Brain (organoid and tissue), 16 donors: ENCODE measurements at places on chromosomes 6 and 20.

DNA sequence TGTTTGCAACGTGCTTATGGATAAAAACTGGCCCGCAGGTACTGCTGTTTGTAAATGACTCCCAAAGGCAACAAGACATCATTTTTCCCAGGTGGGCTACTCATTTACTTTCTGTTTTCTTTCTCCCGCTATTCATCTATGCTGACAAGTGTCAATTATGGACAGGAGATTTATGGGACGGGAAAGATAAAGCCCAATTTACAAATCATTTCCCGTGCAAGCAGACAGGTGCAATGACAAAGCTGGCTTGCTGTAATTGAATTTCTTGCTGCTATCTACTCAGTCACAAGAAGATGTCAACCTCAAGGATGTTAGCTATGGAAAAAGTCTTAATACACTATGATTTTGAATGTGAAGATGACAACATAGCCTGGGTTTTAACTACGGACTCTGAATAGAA, 125.5 kb downstream of the EPHA7 start:
- DNase-seq = no peak

DNA sequence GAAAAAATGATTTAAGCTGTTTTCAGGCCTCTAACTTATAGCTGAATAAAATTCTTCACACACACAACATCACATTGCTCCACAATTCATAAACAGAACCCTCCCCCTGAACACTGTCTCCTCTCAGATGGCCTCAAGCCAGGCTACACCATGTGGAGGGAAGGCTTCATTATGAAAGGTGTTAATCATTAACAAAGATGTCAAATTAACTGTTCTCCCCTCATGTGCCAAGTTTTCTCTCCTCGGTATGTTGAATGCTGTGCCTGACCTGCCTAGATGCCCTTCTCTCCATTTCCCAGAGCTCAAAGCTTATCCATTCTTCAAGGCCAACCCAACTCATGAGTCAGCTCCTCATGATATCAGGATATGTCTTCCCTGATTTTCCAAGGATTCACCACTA, 210.4 kb downstream of the GMDS start:
- peak; percentile 84 for DNase-seq

DNA sequence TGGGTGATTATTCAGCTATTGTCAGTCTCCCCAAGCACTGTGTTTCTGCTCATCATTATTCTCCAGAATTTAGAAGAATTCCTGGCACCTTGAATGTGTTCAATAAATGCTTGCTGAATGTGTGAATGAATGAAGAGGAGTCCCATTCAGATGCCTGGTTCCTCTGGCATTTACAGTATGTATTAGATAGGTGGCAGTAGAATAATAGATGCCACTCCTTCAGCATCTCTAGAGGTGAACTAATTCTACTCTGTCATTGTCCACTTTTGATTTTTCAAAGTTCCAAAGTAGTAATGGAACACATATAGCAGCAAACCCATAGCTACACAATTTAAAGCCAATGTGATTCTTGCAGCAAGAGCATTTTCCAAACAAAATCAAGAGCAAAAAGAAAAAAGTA, 118.9 kb upstream of the CEP162 start:
- DNase-seq = no peak

- DNase-seq = no peak
Measured at GRCh38 chr6:2129182-2129621, 116.2 kb downstream of the GMDS start.

GRCh38 chr20:49508435-49509199, 26.1 kb upstream of the KCNB1 start:
- peak; percentile 91 for DNase-seq

GRCh38 chr20:1119128-1119505, 715 bp downstream of the PSMF1 start:
- DNase-seq = no peak

DNA sequence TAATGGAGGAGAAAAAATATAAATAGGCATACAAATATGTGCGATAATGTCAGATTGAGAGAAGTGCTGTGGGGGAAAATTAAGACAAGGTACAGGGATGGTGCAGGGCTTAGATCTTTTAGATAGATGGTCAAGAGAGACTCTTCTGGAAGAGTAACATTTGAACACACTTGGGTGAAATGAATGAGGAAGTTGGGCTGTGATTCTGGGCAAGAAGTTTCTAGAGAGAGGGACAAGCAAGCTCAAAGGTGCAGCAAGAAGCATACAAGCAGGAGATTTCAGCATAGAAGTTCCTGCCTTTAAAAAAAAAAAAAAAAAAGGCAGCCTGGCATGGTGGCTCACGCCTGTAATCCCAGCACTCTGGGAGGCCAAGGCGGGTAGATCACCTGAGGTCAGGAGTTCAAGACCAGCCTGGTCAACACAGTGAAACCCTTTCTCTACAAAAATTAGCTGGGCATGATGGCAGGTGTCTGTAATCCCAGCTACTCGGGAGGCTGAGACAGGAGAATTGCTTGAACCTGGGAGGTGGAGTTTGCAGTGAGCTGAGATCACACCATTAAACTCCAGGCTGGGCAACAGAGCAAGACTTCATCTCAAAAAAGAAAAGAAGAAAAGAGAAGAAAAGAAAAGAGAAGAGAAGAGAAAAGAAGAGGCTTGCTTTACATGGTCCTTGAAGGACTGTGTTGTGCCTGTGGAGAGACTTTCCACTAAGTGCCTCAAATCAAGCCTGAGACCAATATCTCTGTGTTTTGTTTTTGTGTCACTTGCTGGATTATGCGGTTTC, 9.7 kb upstream of the CD83 start:
- no peak for DNase-seq

DNA sequence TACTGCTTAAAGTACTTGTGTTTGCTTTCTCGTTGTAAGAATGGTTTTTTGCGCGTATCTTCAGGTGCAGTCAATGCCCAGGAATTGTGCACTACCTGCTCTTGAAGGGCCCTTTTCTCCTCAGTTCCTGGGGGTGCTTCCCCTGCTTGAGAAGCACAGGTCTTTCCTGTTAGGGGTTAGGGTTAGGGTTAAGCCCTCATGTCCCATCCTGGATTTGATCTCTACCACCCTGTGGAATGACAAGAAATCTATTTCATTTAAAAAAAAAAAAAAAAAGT, 39.6 kb upstream of the TBXT start:
- DNase-seq = no peak

- DNase-seq = no peak
Measured at GRCh38 chr6:157392927-157393668, 12.1 kb downstream of the ZDHHC14 start.

DNA sequence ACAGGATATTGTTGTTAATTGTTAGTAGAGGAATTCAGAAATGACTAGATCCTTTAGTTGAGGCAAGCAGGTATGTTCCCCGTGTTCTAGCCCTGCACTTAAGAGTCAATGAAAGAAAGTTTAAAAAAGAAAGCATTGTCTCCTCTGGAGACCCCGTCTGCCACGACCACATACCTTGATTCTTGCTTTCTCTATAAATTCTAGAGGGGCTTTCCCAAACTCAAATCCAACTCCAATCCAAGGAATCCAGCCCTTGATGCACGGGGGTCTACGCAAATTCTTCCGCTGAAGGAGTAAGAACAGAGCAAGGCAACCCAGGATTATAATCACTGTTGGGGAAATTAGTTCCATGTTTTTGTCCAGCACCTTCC, 401 bp downstream of the CYP39A1 start:
- no peak for DNase-seq

DNA sequence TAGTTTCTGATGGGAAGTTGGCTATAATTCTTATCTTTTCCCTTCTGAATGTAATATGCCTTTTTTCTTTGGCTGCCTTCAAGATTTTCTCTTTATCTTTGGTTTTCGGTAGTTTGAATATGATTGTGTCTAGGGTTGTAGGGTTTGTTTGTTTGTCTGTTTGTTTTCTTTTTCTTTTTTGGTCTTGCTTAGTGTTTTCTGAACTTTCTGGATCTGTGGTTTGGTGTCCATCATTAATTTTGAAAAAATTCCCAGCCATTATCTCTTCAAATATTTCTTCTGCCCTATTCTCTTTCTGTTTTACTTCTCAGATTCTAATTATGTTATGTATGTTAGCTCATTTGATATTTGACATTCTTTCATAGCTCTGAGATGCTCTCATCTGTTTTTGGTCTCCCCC, 79.4 kb downstream of the CHMP4B start:
- DNase-seq = no peak

GRCh38 chr6:30378290-30378937, 33.5 kb downstream of the RPP21 start:
- no peak for DNase-seq

GRCh38 chr6:121680058-121680457, 244.6 kb downstream of the GJA1 start:
- no peak for DNase-seq

GRCh38 chr20:38602185-38602581, 574 bp downstream of the ARHGAP40 start:
- no peak for DNase-seq

GRCh38 chr6:33064723-33065122, 8.7 kb downstream of the HLA-DPA1 start:
- no peak for DNase-seq

GRCh38 chr20:24762371-24762770, 186.7 kb upstream of the CST7 start:
- no peak for DNase-seq

DNA sequence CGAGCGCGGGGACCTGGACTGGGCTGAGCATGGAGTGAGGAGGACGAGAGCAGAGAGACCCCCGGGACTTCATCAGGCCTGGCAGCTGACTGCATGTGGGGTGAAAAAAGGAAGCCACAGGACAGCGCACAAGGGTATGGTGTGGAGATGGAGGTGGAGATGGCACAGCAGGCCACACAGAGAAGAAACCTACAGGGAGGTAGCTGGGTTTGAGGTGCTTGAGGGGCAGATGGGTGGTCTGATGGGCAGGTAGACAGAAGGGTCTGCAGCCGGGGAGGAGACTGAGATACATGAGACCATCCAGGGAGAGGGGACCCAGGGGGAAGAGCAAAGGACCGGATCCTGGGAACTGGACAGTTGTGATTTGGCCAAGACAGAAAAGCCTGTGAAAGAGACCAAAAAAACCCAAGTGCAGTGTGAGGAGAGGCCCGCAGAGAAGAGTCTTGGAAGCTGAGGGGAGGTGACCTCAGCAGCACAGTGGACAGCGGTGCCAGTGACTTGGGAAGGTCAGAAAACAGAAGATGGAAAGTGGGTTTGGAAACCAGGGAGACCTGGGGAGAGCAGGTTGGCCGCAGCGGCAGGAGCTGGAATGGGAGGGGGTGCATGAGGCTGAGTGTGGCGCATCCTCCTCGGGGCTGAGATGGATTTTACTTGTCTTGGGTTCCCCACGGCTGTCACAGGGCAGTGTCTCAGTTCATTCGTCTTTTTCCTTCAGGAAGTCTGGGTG, 5.5 kb downstream of the HLA-DPB1 start:
- no peak for DNase-seq

GRCh38 chr6:110378552-110378951, 20.4 kb upstream of the METTL24 start:
- no peak for DNase-seq

GRCh38 chr20:17314264-17314663, 87.4 kb downstream of the PCSK2 start:
- DNase-seq = no peak

- no peak for DNase-seq
Measured at GRCh38 chr20:25017257-25017803, 24.8 kb upstream of the APMAP start.

DNA sequence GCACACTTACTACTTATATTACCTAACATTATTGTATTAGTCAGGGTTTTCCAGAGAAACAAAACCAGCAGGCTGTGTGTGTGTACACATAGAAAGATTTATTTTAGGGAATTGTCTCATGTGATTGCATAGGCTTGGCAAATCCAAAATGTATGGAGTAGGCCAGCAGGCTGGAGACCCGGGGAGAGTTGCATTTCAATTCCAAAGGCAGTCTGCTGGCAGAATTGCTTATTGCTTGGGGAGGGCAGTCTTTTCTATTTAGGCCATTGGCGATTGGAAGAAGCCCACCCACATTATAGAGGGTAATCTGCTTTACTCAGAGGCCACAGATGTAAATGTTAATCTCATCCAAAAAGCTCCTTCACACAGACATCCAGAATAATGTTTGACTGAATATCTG, 157.0 kb downstream of the ADGRG6 start:
- no peak for DNase-seq

DNA sequence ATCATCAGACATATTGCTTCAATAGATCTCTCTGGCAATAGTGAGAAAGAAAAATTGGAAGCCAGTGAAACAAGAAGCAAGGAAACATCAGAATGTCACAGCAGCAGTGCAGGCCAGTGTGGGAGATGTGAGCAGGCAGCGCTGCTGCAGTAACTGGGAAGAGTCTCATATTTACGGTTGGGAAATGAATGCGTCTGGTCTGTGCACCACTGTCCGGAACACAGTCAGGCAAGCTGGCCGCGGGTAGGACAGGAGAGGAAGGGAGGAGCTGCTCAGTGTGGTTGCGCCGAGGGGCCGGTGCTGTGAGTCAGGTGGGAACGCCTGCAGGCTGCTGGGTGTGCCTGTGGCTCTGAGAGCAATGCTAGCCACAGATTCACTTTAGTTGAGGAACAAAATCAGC, 6.4 kb upstream of the PSMG4 start:
- no peak for DNase-seq

DNA sequence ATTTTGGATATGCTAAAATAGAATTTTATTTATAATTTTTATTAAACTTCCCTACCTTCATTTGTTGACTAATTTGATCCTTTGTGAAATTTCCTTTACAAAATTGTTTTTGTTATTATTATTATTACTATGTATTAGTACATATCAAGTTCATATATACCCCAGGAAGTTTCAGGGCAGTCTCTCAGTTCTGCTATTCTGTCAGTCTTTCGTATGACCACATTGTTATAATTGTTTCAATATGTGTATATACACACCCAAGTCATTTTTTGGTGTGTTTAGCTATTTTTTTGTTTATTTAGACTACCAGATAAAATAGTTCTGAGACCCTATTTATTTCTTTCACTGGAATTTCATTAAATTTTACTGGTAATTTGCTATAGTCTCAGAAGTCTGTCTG, 72.1 kb downstream of the NKAIN2 start:
- DNase-seq = no peak

- DNase-seq = peak; percentile 49
Measured at GRCh38 chr6:36386495-36387439, 702 bp downstream of the ETV7 start.

- DNase-seq = no peak
Measured at GRCh38 chr6:134902936-134903335, 47.0 kb downstream of the ALDH8A1 start.

DNA sequence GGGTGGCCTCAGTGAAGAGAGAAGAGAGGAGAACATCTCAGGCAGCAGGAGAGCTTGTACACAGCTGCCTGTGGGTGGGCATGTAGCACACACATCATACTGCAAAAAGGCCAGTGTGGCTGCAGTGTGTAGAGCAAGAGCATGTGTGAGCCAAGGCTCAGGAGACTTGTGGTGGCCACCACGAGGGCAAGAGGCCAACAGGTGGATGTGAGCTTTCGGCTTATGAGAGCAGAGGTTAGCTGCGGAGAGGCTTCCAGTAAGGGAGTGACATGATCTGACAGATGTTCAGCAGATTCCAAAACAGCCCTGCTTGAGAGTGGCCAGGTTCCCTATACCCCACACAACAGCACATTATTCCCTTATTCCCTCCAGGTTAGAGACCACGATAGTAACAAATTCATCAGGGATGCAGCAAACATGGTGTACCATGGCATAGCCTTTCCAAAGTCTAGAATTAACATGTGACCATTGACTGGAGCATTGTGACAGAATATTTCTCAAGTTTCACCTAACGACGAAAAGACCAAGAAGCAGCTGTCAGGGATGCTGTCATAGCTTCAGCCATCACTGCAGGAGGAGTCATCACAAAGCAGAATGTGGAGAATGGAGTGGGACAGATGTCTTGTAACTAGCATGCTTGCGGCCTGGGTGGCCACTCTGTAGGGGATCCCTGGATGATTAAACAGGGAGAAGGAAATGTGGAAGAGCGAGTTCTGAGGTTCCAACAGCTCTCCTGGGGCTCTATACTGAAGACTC, 23.1 kb downstream of the HM13 start:
- DNase-seq = no peak
